ENCODE measurements at places on chromosomes 4 and X.
A peak's percentile ranks its signal among the peaks of the same experiment; 100 is the strongest.

DNA sequence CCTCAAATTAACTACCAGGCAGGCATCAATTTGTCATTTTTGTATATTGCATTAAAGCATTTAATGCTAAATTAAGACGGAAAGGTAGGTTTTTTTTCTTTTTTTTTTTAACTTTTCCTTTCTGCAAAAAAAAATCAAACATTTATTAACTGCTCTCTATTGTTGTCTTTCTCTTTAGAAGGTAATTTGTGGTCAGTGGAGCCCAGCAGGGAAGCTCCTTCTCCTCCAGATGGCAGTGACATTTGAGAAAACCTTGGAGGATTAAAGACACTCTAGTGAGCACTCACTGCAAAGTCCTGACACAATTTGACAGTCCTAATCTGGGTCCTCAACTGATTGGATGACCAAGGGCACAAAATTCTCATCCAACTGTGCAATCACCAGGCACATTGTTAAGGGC, 102.4 kb downstream of the SLIT2 start:
- DNase-seq = no peak

DNA sequence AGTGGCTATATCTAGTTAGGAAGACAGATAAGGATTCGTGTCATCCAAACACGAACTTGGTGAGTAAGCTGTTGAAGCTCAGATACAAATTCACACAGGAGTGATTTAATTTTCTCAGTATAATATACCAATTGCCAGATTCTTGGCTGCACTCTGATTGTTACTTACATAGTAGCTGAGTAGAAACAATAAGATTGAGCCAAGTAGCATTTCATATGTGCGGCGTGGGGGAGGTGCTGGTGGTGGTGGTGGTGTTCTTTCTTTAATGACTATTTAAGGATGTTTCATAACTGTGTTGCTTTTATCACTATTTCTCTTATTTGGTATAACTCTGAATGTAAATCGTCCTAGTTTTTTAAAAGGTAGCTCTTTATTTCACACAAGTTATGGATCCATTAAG, 102.9 kb downstream of the UGT8 start:
- DNase-seq = no peak

DNA sequence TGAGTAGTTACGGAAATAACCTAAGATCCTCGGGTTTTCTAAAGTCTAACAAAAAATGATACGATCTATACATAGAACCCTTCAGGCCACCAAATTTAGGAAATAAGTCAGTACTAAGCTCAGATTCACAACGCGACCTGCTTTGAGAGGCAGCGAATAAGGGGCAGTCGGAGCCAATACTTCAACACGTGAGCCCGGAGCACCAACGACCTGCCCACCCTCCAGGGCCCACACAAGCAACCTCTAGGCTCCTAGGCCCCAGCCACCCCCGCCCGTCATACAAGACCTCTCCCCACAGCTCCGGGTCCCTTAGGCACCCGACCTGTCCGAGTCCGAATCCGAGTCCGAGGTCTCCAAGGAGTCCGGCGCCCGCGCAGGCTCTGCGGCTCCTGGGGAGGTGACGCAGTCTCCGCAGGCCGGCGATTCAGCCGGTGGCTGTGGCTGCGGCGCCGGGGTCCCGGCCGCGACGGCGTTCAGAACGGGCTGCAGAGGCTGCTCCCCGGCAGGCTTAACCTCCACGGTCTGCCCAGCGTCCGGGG, 580 bp downstream of the NAF1 start:
- peak; percentile 21 for DNase-seq

- no peak for DNase-seq
Observed at GRCh38 chr4:100081491-100081890, 108.8 kb downstream of the DDIT4L start.

DNA sequence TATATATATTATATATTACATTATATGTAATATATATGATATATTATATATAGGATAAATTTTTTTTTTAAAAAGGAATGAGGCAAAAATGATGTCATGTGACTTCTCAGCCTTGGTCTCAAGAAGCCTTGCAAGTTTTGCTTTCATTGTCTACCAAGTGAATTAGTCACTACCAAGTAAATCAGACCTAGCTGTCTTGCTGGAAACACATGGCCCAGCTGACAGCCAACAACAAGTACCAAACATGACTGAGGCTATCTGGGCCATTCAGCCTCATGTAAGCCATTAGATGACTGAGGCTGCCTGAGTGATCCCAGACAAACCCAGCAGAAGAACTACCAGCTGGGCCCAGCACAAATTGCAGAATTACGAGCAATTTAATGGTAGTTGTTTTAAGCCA, 44.9 kb downstream of the HAND2 start:
- no peak for DNase-seq

- no peak for DNase-seq
Observed at GRCh38 chr4:185424905-185425646, 688 bp downstream of the UFSP2 start.

GRCh38 chrX:85243155-85243554, 424 bp downstream of the SATL1 start:
- no peak for DNase-seq

DNA sequence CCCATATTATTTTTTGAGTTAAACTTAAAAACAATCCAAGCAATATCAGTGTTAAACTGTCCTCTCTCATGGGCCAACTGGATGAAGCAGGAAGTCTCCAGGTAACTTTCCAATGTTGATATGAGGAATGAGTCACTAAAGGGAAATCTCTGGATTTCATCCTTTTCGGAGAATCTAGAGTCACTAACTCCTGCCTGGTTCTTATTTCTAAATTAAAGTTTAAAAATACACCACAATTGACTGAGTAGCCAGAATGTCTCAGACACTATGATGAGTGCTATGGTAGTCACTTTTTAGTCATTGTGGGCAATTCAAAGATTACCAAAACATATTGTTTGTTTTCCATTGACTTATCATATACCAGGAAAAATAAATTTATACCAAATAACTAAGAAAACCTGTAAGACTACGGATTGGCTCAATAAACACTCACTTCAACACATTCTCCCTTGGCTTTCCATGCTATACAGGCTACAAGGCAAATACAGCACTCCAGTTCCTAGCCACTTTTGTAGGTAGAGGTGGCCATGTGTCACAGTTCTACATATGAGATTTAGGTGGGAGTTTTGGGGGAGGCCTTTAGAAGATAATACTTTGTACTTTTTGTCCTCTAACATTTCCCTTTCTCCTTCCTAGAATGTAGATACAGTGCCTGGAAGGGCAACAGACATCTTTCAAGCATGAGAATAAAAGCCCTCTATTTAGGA, 8.6 kb downstream of the SLC9B2 start:
- DNase-seq = no peak

Measured in stimulated activated CD4-positive, alpha-beta T cell treated with anti-CD3 and anti-CD28 coated beads, TNF-alpha, amount 100 ng/mL, for 24 hours (primary cell).